CD8-positive, alpha-beta memory T cell (primary cell): ENCODE measurements at places on chromosomes 7 and 10.

DNA sequence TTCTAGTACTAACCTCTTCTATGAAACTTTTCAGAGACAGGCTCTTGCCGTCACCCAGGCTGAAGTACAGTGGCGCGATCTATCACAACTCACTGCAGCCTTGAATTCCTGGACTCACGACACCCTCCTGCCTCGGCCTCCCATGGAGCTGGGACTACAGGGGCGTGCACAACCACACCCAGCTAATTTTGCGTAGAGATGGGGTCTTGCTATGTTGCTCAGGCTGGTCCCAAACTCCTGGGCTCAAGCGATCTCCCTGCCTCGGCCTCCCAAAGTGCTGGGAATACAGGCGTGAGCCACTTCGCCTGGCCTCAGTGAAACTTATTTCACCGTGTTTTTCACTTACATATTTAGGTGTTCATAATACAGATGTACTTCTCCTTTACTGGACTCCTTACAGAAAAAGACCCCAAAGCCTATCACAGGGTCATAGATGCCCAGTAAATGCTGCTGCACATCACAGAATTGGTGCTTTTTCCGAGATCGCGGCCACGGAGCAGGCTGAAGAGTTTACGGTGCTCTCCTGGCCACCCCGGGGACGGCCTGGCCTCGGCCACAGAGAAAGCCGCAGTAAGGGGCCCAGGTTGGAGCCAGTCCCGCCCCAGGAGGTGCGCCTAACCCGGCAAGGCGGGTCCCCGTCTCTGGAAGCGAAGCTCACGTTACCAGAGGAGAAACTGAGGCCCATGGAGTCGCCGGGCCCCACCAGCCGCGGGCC lies 595 bp downstream of the TBL2 start:
- no peak for DNase-seq

DNA sequence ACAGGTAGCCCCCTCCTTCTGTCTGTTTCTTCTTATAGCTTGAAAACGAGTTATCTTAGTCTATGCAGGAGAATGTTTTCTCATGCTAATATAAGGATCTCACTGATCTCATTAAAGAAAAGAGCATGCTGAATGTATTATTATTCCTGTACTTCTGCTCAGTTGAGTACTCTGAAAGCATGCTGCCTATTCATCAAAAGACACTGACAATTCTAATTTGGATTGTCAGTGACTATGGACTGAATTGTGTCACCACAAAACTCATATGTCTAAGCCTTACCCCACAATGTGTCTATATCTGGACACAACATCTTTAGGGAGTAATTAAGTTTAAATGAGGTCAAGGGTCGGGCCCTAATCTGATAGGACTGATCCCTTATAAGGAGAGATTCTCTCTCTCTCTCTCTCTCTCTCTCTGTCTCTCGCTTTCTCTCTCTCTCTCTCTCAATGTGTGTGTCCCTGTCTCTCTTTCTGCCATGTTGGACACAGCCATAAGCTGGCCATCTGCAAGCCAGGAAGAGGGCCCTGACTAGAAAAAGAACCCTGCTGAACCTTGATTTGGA lies 98.4 kb downstream of the GNAT3 start:
- DNase-seq: no peak

DNA sequence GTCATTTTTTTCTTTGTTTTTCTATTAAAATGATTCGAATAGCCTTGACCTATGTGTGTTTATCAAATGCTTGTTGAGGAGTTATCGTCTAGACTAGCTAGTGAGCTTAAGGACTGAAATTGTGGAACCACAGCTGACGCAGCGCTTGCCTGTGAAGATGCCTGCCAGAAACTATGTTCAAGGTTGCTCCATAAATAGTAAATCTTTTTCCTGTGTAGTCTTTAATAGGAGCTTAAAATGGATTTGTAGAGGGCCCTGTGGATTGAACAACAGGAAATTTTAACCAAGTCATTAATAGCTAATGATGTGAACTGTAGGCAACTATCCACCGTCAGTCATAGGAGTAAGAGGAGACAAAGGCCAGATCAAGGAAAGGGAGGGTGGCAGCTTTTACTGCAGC lies 145.1 kb downstream of the GNAI1 start:
- DNase-seq: no peak

DNA sequence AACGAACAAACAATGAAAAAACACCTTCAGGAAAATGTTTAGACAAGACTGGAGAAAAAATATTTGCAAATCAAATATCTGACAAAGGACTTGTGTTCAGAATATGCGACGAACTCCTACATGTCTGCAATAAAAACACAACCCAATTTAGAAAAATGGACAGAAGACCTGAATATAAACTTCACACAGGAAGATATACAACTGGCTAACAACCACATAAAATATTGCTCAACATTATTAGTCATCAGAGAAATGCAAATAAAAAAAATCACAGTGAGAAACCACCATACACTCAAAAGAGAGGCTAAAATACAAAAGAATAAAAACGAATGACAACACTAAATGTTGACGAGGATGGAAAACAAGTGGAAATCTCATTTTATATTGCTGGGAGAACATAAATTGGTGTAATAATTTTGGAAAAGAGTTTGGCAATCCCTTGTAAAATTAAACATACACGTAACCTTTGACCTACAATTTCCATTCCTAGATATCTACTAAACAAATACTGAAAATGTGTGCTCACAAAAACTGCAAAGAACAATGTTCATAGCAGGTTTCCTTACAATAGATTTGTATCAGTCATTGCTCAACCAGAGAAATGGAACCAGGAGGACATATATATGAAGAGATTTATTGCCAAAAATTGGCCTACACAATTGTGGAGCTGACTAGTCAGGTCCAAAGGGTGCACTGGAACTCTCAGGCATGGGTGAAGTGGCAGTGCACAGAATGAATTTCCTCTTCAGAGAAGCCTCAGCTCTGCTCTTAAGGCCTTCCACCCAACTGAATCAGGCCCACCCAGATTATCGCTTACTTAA lies 82.9 kb upstream of the OGDHL start:
- DNase-seq: no peak

DNA sequence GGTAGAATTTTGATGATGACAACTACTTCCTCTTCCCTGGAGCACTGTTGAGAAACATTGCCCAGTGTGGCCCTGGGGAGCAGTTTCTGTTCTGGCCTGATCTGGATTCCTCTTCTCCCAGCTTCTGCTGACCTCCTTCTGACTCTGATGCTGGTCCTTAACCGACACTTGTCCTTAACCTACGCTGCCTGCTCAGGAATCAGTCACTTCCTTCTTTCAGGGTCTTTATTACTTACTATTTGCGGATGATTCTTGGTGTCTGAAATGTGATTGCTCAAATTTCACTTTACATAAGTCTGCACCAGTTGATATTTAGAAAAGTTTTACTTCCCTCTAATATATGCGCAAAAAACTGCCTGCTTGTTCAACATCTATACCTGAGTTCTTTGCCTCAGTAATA lies 164.1 kb downstream of the PTEN start:
- no peak for DNase-seq

GRCh38 chr10:46020344-46020657 lies 10.1 kb downstream of the NCOA4 start:
- no peak for DNase-seq

GRCh38 chr7:78967046-78967445 lies 486.4 kb downstream of the MAGI2 start:
- no peak for DNase-seq

DNA sequence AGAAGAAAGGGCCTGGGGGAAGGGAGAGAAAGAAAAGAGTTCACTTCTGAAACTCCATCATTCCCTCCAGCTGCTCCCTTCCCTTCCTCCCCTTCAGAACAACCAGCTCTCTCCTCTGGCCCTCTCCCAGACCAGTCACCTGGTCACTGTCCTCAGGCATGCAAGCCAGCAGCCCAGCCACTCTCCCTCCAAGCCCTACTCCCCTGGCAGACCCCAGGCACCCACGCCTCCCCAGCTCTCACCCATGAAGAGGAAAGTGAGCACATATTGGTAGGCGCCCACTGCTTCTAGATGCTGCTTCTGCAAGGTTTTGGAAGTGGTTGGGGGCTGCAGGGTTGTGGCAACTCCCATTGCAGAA lies 353 bp downstream of the MOGAT3 start:
- DNase-seq: no peak

- no peak for DNase-seq
Observed at GRCh38 chr7:158747408-158747807, 42.8 kb upstream of the NCAPG2 start.

GRCh38 chr7:90910136-90910535 lies 314.0 kb downstream of the CDK14 start:
- no peak for DNase-seq

- no peak for DNase-seq
Observed at GRCh38 chr10:61029411-61029810, 85.4 kb upstream of the RHOBTB1 start.

GRCh38 chr10:62466590-62466989 lies 92.4 kb downstream of the ZNF365 start:
- DNase-seq: no peak

GRCh38 chr7:120233338-120233737 lies 39.6 kb upstream of the KCND2 start:
- no peak for DNase-seq

- DNase-seq: no peak
Observed at GRCh38 chr7:155339474-155339873, 41.8 kb downstream of the INSIG1 start.

GRCh38 chr7:96328016-96328415 lies 6.1 kb upstream of the SLC25A13 start:
- no peak for DNase-seq

- no peak for DNase-seq
Observed at GRCh38 chr10:128065881-128066534, 60.2 kb downstream of the MKI67 start.

- DNase-seq: no peak
Observed at GRCh38 chr7:149878523-149878921, 4.8 kb downstream of the ATP6V0E2 start.

DNA sequence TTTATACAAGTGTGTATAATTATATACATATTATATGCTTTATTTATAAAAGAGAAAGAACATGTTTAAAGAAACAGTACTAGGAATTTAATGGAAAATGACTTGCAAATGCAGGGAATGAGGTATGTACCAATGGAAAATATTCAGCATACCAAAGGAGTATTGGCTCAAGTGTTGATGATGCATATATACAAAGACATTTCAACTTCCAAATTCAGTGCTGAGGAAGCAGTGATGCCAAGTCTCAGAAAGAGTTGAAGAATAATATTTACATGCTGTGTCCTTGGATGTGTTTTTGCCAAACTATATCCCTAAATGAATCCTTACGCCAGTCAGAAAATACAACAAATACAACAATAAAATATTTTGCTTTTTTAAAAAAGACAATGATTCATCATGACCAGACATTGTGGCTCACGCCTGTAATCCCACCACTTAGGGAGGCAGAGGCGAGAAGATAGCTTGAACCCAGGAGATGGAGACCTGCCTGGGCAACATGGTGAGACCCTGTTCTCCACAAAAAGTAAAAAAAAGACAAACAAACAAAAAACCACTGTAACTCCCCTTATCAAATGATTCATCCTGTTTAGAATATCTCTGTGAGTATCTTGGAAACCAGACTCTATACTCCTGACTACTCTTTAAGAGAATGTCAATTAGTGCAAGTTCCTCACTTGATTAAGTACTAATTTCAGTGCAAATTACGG lies 157.2 kb downstream of the CHRM2 start:
- no peak for DNase-seq

GRCh38 chr10:29386342-29386999 lies 97.6 kb downstream of the LYZL1 start:
- no peak for DNase-seq

DNA sequence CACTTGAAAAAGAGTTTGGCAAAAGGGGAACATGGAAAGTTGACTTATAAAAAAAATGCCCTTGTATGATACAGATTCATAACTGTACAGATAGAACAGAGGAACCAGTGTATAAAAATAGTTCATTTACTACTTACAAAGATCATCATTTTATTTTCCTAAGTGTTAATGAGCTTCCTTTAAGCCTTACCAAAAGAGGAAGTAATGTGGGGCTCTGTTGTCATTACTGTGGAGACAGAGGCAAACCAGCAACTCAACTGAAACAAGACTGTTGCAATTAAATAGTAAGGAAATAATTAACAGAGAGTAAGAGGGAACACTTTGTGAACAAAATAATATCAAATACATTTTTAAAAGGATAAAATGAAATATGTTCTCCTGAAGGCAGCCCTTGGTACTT lies 526.2 kb upstream of the ADARB2 start:
- DNase-seq: no peak

- no peak for DNase-seq
Observed at GRCh38 chr10:11109590-11109989, 91.9 kb downstream of the CELF2 start.

DNA sequence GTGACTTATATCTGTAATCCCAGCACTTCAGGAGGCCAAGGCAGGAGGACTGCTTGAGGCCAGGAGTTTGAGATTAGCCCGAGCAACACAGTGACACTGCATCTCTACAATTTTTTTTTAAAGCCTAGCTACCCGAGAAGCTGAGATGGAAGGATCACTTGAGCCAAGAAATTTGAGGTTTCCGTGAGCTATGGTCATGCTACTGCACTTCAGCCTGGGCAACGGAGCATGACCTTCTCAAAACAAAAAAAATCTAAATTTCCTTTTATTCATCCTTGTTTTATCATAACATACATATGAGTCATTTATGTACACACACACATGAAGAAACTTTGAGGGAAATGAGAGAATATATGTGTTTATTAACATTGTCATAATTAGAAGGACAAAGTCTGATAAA lies 277.5 kb upstream of the MAGI2 start:
- DNase-seq: no peak

- no peak for DNase-seq
Observed at GRCh38 chr10:85920311-85920710, 446.3 kb downstream of the GRID1 start.

GRCh38 chr7:151904270-151904669 lies 27.4 kb upstream of the PRKAG2 start:
- DNase-seq: no peak

GRCh38 chr7:40133561-40134427 lies 628 bp downstream of the MPLKIP start:
- no peak for DNase-seq

- DNase-seq: no peak
Observed at GRCh38 chr10:31936933-31937332, 8.3 kb upstream of the ARHGAP12 start.

DNA sequence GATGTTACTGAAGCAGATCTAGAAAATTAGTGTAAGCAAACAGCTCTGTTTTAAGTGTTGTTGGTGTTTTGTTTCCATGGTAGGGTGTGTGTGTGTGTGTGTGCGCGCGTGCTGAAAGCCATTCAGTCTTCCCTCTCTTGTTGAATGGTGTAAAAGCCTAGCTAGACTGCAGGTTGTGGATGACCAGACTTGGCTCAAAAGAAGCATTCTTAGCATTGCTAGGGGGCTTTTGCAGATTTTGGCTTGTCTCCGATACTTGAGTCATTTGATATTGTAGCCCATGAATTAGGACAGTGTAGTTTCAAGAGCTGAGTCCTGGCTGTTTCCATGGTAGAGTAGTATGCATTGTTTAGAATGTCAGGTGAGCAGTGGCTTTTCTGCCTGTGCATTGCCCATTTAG lies 99.1 kb downstream of the SND1 start:
- no peak for DNase-seq

DNA sequence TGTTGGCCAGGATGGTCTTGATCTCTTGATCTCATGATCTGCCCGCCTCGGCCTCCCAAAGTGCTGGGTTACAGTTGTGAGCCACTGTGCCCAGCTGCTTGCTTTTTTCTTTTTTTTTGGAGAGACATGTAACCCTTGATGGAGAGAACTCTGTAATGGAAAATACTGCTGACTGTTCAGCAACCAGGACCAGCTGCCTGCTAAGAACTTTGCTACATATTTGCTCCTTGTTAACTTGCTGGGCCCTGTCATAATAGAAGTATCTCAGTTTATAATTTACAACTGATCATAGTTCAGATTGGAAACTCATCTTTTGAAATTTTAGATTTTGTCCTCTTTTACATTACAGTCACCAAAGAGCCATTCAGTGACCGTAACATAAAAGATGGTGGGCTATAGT lies 34.9 kb downstream of the TASOR2 start:
- no peak for DNase-seq
